MG63 (cell line): ENCODE measurements at places on chromosomes 2 and 18.

DNA sequence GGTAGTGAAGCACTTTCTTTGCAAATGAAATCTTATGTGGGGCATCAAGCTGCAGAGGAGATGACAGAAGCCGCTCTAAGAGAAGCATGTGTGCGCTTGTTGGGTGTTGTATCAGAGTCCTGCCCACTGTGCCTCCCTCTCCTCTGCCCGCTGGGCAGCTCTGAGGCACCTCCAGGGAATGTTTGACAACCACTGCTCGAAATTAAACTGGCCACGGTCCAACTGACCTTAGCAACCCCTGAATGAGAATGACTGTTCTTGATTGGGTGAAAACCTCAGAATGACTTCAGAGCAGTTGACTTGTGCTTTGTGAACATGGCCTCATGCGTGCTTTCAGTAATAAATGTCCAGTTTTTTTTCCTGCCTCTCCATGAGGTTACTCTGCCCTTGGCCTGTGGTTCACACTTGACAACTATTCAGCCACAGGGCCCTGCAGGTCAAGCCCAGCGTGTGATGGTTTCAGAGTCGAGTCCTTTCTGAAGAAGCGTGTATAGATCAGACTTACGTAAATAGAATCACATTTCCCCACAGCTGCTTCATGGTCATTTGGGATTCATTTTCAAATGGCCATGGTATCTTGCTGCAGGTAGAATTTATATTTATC lies 94.9 kb downstream of the SLC4A3 start:
- no peak for DNase-seq

DNA sequence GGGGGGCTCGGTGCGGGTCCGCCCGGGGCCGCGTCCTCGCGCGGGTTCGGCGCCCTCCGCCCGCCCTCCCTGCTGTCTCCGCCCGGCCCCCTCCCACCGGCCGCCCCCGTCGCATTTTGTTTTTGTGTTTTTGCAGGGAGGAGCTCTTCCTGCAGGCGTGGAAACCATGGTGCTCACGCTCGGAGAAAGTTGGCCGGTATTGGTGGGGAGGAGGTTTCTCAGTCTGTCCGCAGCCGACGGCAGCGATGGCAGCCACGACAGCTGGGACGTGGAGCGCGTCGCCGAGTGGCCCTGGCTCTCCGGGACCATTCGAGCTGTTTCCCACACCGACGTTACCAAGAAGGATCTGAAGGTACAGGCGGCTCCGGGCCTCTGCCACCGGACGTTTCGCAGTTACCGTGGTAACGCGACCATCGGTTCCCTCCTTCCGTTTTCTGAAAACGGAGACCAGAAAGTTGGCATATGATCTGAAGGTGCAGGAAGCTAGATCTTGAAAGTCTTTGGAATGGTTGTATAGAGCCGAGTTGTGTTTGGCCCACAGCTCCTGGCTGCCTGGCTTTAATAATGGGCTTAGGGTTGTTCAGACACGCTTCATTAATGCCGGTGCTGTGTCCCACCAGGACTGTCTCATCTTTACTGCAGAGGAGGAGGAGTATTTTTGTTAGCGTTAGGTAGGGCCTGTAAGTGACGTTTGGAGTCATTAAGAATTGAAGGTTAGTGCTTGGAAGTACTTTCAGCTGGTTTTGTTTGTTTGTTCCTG lies 891 bp downstream of the KDM3A start:
- DNase-seq, result peak; percentile 66

- DNase-seq, result no peak
These were observed 362.2 kb downstream of the RAD51AP2 start for GRCh38 chr2:17156086-17156485.

GRCh38 chr18:75406491-75407445 lies 20.7 kb downstream of the SMIM21 start:
- no peak for DNase-seq

DNA sequence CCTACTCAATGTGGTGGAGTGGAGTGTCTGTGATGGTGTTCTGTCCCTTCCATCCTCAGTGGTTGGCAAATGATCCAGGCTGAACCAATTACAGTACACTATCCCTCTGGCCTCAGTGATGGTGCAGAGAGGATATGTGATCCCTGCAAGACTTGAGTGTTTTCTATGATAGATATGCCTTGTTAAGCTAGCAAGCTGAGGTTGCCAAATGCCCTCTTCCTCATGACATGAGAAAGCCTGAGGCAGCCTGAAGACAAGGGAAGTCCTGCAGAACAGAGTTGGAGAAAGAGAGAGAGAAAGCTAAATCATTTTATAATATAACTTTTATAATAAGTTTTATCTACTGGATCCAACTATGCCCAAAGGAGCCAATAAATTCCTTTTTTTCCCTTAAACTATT lies 41.6 kb upstream of the GORASP2 start:
- DNase-seq, result no peak

DNA sequence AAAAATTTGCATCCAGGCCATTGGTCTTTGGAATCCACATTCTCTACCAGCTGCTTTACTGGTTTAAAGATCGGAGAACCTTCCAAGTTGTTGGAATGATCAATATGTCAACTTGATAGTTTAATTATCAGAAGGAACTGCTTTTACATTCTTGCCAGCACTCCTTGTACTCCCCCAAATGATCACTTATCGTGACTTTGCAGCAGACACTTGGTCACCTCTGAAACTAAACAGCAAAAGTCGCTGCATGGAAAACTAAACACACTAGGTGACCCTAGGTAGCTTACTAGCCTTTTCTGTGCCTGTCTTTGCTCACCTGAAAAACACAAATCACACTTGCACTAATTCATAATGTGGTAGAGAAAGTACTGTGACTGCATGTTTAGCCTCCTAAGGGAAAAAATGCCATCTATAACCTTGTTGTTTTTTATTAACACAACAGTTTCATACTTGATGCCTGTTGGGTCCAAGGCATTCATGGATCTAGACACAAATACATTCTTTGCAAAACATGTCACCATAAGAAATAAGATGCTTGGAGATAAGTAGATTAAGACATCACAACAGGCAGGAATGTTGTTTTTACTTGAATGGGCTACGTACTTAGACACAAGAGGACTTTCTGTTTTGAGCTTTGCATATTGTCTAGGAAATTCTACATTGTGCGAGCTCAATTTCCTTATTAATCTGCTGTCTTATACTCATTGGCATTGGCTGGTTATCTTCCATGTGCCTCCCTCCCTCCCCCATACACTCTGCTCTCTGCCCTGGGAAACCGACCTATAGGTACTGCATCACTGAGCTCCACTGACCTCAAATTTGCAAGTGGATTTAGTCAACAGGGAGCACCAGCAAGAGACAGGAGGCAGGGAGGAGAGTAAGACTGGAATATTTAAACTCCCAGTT lies 219.1 kb upstream of the STK17B start:
- no peak for DNase-seq

DNA sequence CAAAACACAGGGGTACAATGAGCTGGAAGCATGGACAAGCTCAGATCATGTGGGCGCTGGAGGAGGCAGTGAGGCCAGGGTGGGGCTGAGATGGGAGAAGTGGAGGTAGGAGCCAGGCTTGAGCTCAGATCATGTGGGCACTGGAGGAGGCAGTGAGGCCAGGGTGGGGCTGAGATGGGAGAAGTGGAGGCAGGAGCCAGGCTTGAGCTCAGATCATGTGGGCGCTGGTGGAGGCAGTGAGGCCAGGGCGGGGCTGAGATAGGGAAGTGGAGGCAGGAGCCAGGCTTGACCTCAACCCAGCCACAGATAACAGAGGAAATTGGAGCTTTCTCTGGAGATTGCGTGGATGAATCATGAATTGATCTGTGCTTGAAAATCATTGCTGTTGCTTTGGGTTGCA lies 48.3 kb upstream of the TMEM18 start:
- no peak for DNase-seq

DNA sequence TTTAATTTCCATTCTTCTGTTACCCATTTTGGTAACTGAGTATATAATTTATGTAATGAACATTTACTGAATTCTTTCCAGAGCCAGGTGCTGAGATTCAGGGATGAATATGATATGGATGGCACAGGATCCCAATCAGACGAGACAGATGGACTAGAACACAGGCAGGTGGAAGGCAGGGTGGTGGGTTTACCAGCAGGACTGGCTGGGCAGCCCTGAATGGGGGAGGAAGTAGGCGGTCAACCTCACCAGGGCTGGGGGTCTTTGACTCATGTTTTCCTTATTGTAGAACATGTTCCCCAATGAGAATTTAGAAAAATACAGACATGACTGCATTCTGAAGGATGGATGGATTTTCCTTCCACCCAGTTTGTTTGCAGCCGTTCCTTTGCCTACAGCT lies 80.3 kb downstream of the CIB4 start:
- no peak for DNase-seq

GRCh38 chr2:64808092-64808491 lies 154.4 kb upstream of the SERTAD2 start:
- DNase-seq, result no peak

DNA sequence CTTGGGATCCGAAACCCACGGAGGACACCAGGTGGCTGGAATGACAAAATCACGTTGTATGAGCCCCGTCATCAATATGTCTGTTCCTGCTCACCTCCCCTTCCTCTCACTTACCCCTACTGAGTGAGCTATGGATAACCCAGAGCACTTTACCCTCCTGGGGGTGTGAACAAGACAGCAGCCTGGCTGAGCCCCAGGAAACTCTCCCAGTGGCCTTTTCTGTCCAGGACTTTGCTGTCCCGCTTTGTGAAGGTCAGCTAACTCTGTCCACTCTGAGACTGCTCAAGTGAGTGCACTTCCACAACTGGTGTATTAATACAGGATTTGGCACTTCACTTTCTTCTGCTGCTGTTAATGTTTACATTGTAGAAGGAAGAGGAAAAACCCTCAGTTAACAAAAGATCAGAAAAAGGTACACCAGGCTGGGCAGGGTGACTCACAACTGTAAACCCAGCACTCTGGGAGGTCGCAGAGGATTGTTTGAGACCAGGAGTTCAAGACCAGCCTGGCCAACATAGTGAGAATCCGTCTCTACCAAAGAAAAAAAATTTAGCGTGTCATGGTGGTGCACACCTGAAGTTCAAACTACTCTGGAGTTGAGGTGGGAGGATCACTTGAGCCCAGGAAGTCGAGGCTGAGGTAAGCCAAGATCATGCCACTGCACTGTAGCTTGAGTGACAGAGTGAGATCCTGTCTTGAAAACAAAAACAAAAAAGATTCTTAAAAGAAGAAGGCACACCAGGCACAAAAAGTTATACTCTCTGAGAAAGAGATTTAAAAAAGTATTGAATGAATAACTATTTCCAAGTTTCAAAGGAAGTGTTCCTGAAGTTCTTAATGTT lies 90.3 kb downstream of the CLHC1 start:
- no peak for DNase-seq

DNA sequence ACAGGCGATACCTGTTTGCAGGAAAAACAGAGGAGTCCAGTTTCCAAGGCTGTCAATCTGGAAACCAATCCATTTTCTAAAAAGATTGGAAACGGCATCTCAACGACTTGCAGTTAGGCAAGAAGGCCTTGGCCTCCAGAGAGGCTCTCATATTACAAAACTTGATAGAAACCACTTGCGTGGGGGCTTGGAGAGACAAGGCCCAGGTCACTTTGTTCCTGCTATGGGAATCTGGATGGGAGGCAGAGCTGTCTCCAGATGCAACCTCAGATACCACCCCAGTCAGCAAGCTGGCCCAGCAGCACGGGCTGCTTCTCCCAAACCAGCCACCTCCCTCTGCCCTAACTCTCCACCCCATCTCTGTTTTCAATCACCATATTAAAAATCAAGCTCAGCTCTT lies 298.8 kb downstream of the TNS1 start:
- no peak for DNase-seq

DNA sequence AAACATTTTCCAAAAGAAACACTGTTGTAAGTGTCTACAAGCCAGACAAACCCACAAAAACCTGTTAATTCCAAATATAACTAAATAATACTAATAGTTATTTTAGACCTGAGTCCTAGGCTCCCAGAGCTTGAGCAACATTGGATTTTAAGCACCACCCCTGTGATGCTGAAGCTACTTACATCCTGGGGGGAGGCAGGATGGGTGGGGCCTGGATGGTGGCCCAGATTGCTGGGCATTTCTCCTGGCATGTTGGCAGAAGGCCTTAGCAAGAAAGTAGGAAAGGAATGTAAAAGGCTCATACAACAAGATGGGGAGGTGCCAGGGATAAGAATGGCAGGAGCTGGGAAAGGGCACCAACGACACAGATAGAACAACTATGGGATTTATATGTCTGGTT lies 50.7 kb upstream of the OTX1 start:
- peak; percentile 86 for DNase-seq

DNA sequence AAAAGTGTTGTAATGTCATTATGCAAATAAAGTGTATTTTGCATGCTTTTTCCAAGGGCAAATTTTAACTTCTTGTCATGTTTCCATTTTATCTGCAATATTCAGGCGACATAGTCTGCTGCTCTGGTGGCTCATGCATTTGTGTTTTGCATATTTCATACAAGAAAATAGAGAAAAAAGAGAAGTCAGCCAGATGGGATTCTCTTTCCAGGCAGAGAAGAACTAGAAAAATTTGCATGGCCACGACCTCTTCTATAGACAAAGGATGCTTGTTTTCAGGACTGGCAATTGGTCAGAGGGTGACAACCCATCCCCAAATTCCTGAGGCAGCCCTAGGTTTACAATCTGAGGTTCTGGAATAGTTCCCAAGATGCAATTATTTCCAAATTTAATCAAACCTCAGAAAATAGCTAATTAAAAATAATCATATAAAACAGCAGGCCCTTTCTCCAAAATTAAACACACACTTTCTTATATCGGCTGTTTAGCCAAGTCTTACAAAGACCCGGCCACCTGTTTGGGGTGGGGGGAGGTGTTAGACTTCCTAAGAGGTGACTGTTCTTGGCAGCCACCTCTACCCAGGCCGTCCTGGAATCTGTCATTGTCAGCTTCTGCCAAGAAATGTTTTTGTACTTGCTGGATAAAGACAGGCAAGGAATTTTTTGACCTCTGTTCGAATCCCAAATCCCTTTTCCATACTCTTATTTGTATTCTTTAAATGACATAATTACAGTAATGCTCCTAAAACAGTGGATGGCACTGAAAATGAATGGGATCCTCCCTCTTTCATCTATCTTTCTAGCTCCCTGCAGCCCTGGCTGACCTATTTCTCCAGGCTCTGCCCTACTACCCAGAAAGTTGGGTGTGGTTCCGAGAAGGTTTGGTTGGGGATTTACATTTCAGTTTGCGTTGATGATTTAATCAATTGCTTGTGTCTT lies 20.8 kb upstream of the SOS1 start:
- peak; percentile 58 for DNase-seq

DNA sequence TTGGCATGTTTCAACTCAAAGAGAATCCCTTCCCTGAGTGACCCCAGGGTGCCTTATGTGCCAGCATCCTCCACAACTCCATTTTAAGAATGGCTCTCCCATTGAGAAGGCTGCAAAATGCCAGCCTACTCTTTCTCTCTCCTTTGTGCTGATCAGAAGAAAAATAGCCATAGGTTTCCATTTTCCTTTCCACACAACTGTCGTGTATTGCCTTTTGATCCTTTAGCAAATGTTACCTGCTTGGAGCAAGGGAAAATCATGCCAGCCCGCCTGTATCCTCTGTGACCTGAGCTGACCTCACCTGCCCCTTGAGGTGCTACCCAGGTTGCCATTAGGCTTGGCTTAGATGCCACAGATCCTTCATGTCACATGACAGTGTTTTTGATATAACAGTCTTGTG lies 38.8 kb downstream of the DPYSL5 start:
- no peak for DNase-seq

DNA sequence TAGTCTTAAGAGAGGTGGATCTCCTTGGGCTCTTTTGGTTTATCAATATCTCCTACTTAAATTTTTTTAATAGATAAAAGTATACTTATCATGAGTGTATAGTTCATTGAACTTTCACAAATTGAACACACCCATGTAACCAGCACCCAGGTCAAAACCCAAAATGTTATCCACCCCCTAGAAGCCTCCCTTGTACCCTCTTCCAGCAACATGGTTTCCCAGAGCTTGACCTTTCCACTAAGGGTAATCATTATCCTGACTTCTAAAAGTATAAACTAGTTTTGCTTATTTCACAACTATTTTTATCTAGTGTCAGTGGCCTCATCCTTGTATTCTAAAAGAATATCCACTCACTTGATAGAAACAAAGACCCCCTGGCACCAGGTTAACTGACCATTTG lies 106.8 kb downstream of the MDH1 start:
- no peak for DNase-seq
